ENCODE measurements at places on chromosomes 13 and 19.
A peak's percentile ranks its signal among the peaks of the same experiment; 100 is the strongest.

DNA sequence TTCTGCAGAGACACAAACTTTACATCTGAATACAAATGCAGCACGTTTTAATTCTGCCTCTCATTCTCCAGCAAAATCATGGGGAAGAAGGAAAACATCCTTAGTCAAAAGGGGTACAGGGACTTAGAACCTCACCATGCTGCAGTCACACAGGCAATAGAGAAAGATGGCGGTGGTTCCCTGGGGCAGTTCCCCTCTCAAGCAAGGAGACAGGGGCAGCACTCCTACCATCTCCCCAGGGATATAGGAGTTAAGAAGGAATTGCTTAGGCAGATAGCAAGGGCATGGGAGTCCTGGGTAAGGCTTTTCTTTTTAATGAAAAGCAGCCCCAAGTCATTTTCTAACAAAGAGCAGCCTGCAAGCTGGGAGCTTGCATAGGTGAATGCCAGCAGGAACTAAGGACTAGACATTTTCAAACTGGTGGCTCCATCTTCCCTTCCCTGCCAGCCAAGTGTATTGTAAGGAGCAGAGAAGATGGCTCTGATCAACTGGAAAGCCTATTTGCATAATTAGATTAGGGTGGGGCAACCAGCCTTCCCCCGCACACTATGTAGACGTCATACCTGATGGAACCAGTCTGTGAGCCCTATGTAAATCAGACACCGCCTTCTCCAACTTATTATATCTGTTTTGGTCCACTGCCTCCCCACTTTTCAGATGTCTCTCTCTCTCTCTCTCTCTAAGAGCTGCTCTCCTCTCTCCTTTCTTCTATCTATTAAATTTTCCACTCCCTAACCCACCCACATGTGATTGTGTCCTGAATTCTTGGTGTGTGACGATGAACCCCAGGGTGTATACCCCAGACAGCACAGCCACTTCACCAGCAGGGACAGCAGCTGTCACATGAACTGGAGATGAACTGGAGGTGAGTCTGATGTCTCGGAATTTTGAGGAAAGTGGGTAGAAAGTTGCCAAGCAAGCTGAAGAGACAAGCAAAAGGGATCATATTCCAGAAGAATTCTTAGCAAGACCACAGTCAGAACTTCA, 514.5 kb downstream of the IRS2 start:
- no peak for DNase-seq

- peak; percentile 47 for DNase-seq
These were observed 255.9 kb upstream of the SOX21 start for GRCh38 chr13:94968040-94968756.

DNA sequence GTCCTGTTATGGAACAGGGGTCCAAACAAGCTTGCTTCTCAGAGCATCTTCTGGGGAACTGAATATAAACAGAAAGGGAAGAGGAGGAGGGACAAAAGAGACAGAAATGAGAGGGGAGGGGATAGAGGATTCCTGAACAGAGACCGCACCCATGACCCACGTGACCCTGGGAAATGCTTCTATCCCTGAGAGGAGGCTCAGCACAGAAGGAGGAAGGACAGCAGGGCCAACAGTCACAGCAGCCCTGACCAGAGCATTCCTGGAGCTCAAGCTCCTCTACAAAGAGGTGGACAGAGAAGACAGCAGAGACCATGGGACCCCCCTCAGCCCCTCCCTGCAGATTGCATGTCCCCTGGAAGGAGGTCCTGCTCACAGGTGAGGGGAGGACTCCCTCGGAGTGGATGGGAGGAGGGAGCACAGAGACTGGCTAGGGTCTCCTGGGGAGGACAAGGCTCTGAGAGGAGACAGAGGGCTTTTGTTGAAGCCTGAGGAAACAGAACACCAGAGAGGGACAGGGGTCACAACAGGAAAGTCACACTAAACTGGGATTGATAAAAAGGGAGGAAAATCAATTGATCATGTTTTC, at the start of gene CEACAM6:
TSS of gene CEACAM6 (plus strand) at position 203 of the 586 bp plus-strand sequence. CDS start at position 312, 109 bp downstream.
- DNase-seq = no peak

DNA sequence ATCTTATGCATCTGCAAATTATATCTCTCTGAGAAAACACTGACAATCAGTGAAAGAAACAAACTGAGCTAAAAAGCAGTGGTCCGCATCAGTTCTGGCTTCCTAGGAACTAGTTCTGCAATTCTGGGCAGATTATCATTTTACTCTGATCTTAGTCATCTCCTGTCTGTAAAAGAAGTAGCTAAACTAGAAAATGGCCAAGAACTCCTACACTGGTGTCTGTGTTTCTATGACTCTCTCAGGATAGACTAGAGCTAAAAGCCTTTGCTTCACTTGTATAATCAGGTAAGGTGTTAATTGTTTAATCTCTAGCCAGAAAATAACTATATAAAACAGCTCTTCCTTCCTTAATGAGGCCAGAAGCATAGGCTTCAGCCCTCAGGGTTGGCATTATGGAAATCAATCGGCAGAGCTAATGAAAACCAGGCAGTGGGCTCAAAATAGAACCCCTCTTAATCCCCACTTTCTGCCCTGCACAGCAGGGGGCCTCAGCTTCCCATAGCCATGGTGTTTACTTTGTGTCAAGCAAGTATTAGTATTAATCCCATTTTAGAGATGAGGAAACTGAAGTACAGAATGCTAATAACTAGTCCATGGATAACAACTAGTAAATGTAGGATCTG, 459.2 kb downstream of the FGF14 start:
- no peak for DNase-seq

GRCh38 chr13:45224176-45224575, 23.3 kb upstream of the KCTD4 start:
- DNase-seq = no peak

GRCh38 chr13:90385781-90386489, 961.6 kb upstream of the MIR17HG start:
- DNase-seq = no peak

DNA sequence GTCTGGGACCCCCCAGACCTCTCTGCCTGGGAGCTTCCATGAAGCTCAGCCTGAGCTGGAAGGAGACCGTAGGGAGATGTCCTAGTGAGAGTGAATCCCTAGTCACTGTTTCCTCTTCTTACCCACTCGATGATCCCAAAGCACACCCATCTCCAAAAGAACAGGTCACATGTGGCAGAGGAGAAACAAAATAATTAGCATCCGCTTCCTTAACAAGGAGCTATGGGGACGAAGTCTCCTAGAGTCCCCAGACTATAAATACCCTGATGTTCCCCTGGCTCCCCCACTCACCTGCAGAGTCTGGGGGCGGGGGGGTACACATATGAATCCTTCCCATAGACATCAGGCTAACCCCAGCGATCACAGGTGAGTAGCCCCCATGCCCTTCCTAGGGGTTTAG, at the start of gene OR1I1:
TSS of gene OR1I1 (plus strand) at position 301 of the 400 bp plus-strand sequence. CDS start 4,855 bp downstream, outside the sequence.
- no peak for DNase-seq

- no peak for DNase-seq
These were observed 10.9 kb downstream of the ARHGEF1 start for GRCh38 chr19:41893899-41894298.

- no peak for DNase-seq
These were observed 365.6 kb upstream of the SLC10A2 start for GRCh38 chr13:103431856-103432255.

GRCh38 chr13:74272826-74273225, 138.6 kb upstream of the KLF12 start:
- DNase-seq = no peak

All from midbrain (tissue), 1 donor.